ENCODE measurements at places on chromosomes 2 and 18. TPM values are rescaled to one million over a fixed set of nuclear protein-coding genes. Genes with fewer than 3 reads are reported as not detected.
A peak's percentile ranks its signal among the peaks of the same experiment; 100 is the strongest.

MAP3K19 gene
- polyA plus RNA-seq: not detected

GRCh38 chr2:54429054-54429453 lies 27.1 kb upstream of the SPTBN1 start:
- no peak overlapping the region for H3K27ac ChIP-seq
- H3K4me3 ChIP-seq: no peak overlapping the region
- H3K27me3 ChIP-seq: peaks cover 9% of the 10 kb centered on the region
- H3K36me3 ChIP-seq: no peaks in the 10 kb centered on the region

DNA sequence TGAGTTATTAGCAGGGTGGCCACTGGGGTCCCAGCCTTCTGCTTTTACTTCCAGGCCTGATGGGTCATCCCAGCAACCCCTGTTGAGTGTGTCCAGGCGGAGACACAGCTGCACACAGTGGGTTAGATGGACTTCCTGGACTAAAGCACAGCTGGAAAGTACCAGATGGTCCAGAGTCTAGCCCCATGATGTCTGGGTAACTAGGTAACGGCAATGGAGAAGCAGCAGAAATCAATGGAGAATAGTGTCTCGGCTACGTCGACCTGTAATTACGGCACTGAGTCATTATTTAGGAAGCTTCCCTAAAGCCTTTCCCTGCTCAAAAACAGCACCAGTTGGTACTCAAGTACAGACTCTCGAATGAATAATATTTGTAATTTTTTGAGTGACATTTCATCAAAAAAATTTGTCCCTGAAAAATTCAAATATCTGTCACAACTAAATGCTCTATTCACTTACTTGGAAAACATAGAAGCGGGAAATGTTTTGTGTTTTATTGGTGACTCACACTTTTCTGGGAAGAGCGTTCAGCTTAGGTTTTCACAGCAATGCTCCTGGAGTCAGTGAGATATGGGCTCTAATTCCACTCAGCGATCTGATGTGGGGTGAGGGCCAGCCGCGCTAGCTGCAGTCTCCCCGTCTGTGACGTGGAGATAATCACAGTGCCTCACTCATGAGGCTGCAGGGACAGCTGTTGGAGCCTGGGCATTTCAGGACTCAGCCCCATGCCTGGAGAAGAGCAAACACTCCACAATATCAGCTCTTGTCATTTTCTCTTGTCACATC lies 16.2 kb upstream of the ARL4C start:
- H3K27me3 ChIP-seq: peaks cover 16% of the 10 kb centered on the region
- peaks cover 3% of the 10 kb centered on the region for H3K4me1 ChIP-seq
- H3K27ac ChIP-seq: no peak overlapping the region
- peak; percentile 59 for DNase-seq
- H3K4me3 ChIP-seq: no peak overlapping the region

UGT1A9 gene
- not detected for polyA plus RNA-seq

PRKAG3 gene
- polyA plus RNA-seq: not detected

DNA sequence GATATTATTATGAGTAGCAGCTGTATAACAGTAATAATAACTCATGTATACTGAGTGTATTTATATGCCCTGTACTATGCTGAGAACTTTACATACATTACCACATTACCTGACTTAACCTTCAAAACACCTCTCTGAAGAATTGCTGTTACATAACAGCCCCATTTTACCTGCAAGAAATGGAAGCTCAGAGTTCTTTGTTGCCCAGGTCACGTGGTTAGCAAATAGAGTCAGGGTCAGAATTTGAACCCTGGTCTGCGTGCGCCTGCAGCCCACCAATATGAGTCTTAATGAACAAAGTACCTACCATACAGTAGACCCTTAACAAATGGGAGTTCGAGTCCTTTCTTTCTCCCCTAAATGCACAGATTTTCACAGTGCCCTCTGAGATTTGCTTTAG lies 101.9 kb downstream of the MCFD2 start:
- DNase-seq: no peak
- H3K27me3 ChIP-seq: no peaks in the 10 kb centered on the region
- peaks cover 26% of the 10 kb centered on the region for H3K4me1 ChIP-seq
- H3K27ac ChIP-seq: peak overlapping the region; percentile 97
- H3K4me3 ChIP-seq: no peak overlapping the region

GRCh38 chr2:127887082-127887775 lies 1.5 kb upstream of the AMMECR1L start:
- no peak for DNase-seq
- H3K4me3 ChIP-seq: peak overlapping the region; percentile 46
- peaks cover 3% of the 10 kb centered on the region for H3K36me3 ChIP-seq
- peak overlapping the region; percentile 64 for H3K27ac ChIP-seq
- no peaks in the 10 kb centered on the region for H3K27me3 ChIP-seq

DTNA gene
- polyA plus RNA-seq: 10.8 TPM

- H3K27me3 ChIP-seq: no peaks in the 10 kb centered on the region
- H3K4me3 ChIP-seq: no peak overlapping the region
- no peak for DNase-seq
- no peaks in the 10 kb centered on the region for H3K4me1 ChIP-seq
Observed at GRCh38 chr2:62691186-62691585, 14.3 kb upstream of the EHBP1 start.

- H3K27ac ChIP-seq: peak overlapping the region; percentile 90
- H3K4me3 ChIP-seq: peak overlapping the region; percentile 93
- DNase-seq: no peak
- peaks cover 23% of the 10 kb centered on the region for H3K4me1 ChIP-seq
Observed at GRCh38 chr2:46942143-46942526, 26.5 kb upstream of the MCFD2 start.

- no peaks in the 10 kb centered on the region for H3K27me3 ChIP-seq
- no peak for DNase-seq
- H3K4me3 ChIP-seq: no peak overlapping the region
- H3K36me3 ChIP-seq: peaks cover 21% of the 10 kb centered on the region
- H3K4me1 ChIP-seq: peaks cover 2% of the 10 kb centered on the region
Observed at GRCh38 chr2:69493268-69493667, 56.0 kb upstream of the NFU1 start.

DNA sequence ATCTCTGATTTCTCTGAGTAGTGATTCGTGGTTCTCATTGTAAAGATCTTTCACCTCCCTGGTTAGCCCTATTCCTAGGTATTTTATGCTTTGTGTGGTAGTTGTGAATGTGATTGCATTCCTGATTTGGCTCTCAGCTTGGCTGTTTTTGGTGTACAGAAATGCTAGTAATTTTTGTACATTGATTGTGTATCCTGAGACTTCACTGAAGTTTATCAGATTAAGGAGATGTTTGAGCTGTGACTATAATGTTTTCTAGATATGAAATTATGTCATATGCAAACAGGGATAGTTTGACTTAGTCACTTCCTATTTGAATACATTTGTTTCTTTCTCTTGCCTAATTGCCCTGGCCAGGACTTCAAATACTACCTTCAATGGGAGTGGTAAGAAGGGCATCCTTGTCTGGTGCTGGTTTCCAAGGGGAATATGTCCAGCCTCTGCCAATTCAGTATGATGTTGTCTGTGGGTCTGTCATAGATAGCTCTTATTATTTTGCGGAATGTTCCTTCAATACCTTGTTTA lies 251.9 kb upstream of the ZNF804A start:
- H3K36me3 ChIP-seq: no peaks in the 10 kb centered on the region
- no peak overlapping the region for H3K4me3 ChIP-seq
- H3K27me3 ChIP-seq: no peaks in the 10 kb centered on the region
- H3K27ac ChIP-seq: no peak overlapping the region
- no peak for DNase-seq
- no peaks in the 10 kb centered on the region for H3K4me1 ChIP-seq

DNA sequence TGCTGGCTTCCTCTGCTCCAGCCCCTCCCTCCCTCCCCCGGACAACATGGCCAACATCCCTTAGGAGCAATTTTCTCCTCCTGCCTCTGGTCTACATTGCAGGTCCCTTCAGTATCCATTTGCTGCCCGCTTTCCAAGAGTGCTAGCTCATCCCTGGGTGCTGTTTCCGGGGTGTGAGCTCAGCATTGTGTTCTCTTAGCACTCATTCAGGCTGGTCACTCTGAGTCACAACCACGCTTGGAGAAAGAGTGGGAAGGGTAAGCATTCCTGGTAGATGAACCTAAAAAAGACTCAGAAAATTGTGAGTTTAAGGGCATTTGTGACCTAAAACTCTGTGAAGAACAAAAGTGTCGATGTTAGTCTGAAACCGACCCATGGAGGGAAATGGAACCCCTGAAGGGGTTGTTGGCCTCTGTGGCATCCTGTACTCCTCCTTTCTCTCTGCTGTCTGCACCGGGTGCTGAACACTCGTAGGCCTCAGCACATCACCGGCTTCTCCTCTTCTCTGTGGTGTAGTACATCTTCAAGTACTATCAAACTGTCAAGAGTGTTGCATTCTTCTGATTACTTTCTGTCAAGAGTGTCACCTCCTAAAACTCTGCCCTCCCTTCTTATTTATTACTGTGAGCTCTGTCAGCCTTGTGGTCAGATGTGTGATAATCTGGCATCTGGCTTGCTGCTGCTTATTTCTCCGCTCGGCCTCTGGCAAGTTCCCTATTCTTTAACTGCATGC lies 73.0 kb downstream of the CTNNA2 start:
- no peaks in the 10 kb centered on the region for H3K27me3 ChIP-seq
- DNase-seq: peak; percentile 10
- no peaks in the 10 kb centered on the region for H3K36me3 ChIP-seq
- H3K27ac ChIP-seq: no peak overlapping the region

FTCDNL1 gene
- not detected for polyA plus RNA-seq

- peak; percentile 71 for DNase-seq
- H3K27ac ChIP-seq: peak overlapping the region; percentile 41
- peaks cover 26% of the 10 kb centered on the region for H3K36me3 ChIP-seq
- H3K27me3 ChIP-seq: no peaks in the 10 kb centered on the region
Observed at GRCh38 chr2:20635675-20636584, 15.0 kb downstream of the HS1BP3 start.

DNA sequence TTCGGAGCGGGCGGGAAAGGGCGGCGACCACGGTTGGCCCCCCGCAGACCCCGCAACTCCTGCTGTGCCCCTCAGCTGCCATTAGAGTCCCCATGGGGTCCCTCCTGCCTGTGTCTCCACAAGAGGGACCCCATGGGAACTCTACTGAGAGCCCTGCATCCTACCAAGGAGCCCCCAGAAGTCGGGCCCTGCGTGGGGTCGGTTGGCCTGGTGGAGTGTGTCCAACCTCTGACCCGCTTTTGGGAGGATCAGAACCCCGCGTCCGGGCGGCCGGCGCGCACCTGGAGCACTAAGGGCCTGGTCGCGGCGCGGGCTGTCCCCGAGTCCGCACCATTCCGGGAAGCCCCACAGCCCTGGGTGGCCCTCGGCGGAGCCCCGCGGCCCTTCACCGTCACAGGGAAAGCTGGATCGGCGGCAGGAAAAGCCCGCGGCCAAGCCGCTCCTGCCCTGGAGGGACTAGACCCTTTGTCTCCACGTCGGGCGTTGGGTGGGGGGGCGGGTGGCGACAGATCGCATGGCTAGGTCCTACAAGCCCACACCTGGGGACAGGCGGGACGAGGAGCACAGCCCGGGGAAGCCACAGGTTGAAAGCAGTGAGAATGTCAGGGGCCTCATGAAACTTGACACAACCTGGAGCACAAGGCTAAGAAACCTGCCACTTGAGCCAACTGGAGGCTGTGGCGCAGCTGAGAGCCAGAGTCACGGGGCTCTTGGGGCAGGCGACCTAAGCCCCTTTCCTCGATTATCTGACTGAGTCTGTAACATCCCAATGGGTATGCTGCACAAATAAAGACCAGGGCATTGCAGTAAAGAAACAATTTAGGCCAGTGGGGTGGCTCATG lies 11.2 kb upstream of the CXXC1 start:
- H3K36me3 ChIP-seq: no peaks in the 10 kb centered on the region
- no peak overlapping the region for H3K27ac ChIP-seq
- no peak overlapping the region for H3K4me3 ChIP-seq

CHRNA1 gene
- 0.75 TPM for polyA plus RNA-seq
